ENCODE measurements at places on chromosomes 7 and 10. TPM values are rescaled to one million over a fixed set of nuclear protein-coding genes. Genes with fewer than 3 reads are reported as not detected.

Gene OR2A1
- polyA plus RNA-seq, result 0.19 TPM

Gene LIPM
- not detected for polyA plus RNA-seq

Gene ELFN1
- polyA plus RNA-seq, result 6.7 TPM

Gene SHH
- 0.10 TPM for polyA plus RNA-seq

Gene HGF
- polyA plus RNA-seq, result 7.5 TPM

Gene BICC1
- polyA plus RNA-seq, result 14.9 TPM

Gene CNPY4
- 29.7 TPM for polyA plus RNA-seq

Gene RARRES2
- polyA plus RNA-seq, result 60.4 TPM

Gene FKBP9
- polyA plus RNA-seq, result 132 TPM

Gene BTBD16
- 0.39 TPM for polyA plus RNA-seq

Gene GPR15LG
- not detected for polyA plus RNA-seq

Gene BCAP29
- polyA plus RNA-seq, result 39.5 TPM

Gene EN2
- polyA plus RNA-seq, result 1.0 TPM

Gene ITPRID1
- 0.61 TPM for polyA plus RNA-seq

Gene ANAPC16
- polyA plus RNA-seq, result 122 TPM

Gene SPDYE6
- 11.5 TPM for polyA plus RNA-seq

Gene PROSER2
- 5.5 TPM for polyA plus RNA-seq

Gene TEX47
- not detected for polyA plus RNA-seq

Gene TMEM270
- not detected for polyA plus RNA-seq

Gene UCMA
- not detected for polyA plus RNA-seq

Gene AHR
- 15.8 TPM for polyA plus RNA-seq

Gene CALHM3
- polyA plus RNA-seq, result not detected

Gene SPOCK2
- 3.6 TPM for polyA plus RNA-seq

Gene ZP3
- polyA plus RNA-seq, result 1.2 TPM
